Endothelial cell of umbilical vein (primary cell): ENCODE measurements at places on chromosomes 13 and 19.
A peak's percentile ranks its signal among the peaks of the same experiment; 100 is the strongest.

- DNase-seq = no peak
Measured at GRCh38 chr19:54154603-54155345, 4.7 kb downstream of the LENG1 start.

GRCh38 chr13:44470638-44471562 lies 97.3 kb downstream of the SERP2 start:
- peak; percentile 46 for DNase-seq

DNA sequence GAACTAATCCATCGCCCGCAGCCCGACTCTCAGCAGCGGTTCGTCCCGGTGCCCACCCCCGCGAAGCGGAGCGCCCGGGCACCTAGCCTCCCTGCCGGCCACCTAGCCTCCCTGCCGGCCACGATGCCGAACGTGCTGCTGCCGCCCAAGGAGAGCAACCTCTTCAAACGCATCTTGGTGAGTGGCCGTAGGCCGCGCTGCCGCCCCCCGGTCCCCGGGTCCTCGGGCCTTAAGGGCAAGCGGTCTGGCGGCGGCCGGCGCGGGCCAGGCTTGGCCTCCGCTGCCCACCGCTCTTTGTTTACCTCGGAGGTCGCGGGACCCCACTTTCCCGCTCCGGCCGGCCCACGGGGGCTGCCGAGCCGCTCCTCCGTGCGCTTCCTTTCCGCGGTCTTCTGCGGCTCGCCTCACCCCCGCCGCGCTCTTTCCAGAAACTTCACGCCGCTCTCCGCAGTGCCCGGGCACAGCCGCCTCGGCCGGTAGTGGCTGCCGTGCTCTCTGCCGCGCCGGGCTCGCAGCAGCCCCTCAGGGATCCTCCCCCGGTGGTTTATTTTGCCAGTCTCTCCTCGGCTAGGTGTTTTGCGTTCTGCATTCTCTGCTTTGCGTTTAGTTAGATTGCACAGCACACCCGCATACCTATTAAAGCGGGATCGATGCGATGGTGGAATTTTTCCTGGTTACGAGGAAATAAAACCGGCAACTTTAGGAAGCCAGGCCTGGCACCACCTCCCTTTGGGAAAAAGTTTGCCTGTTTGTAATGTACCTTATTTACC lies 524 bp downstream of the NAA16 start:
- peak; percentile 57 for DNase-seq

GRCh38 chr13:48563626-48564025 lies 30.7 kb upstream of the RCBTB2 start:
- peak; percentile 57 for DNase-seq

DNA sequence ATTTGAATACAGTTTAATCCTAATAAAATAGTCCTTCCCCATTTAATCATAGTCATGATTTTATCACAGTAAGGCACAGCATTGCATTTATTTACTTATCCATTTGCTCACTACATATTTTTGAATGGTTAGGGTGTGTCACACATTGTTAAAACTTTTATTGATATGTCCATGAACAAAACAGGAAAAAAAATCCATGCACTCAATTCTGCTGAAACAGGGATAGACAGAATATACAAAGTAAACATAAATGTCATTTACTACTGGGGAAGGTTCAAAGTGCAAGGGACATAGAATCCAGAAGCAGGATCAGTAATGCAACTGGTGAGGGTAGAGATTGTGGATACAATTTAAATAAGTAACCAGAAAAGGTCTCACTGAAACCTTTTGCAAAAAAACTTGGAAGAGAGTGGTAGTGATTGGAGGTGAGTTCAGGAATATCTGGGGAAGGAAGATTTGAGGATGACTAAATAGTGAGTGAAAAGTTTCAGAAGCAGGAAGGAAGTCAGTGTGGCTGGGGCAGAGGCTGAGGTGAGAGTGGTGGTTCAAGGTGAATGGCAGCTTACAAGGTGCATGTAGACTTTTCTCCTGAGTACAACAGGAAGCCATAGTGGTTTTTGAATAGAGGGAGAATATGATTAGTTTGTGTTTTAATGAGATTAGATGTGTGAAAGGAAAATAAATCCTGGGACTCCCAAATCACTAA lies 387.2 kb upstream of the ATXN8OS start:
- no peak for DNase-seq

DNA sequence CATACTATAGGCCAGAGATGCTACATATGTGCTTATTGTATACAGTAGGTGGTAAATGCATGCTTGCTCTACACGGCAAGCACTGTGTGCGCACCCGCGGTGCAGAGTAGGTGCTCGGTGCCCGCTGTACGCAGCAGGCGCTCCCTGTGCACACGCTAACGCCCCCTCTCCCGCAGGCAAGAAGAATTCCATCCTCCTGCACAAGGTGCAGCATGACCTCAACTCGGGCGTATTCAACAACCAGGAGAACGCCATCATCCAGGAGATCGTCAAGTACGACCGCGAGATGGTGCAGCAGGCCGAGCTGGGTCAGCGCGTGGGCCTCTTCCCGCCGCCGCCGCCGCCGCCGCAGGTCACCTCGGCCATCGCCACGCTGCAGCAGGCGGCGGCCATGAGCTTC lies 17.7 kb downstream of the POLRMT start:
- DNase-seq = peak; percentile 11

DNA sequence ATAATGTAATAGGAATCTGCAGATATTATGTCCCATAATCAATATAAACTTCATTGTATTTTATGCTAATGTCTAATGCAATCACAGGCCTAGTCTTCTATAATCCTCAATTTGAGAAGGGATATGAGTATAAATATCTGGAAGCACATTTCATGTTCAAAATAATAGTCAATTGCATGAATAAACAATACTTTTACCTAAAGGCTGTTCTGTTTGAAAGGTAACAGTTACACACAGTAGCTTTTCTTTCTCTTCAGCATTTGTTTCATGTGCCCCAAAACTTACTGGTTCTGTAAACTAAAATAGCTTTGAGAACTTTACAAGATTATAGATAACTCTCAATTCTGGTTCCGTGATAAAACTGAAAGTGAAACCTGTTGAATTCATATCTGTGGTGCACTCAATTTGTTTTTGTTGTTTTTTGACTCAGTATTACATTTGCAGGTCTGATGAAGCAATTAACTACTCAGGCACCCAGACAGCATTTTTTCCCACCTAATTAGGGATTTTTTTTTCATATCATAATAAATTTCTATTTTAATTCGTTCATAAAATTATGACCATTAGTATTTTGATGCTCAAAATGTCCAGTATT lies 1193.8 kb downstream of the SLITRK1 start:
- DNase-seq = peak; percentile 26

- DNase-seq = peak; percentile 39
Measured at GRCh38 chr13:20118268-20119140, 42.3 kb downstream of the GJA3 start.

GRCh38 chr13:110824702-110825300 lies 90.1 kb downstream of the ANKRD10 start:
- DNase-seq = no peak

- DNase-seq = peak; percentile 37
Measured at GRCh38 chr13:112849500-112849899, 119.5 kb upstream of the MCF2L start.

DNA sequence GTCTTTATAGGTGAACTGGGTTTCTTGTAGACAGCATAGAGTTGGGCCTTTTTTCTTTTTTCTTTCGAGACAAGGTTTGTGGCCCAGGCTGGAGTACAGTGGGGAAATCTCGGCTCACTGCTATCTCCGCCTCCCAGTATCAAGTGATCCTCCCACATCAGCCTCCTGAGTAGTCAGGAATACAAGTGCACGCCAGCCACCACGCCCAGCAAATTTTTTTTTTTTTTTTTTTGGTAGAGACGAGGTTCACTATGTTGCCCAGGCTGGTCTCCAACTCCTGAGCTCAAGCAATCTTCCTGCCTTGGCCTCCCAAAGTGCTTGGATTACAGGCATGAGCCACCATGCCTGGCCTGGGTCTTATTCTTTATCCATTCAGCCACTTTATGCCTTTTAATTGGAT lies 5.1 kb upstream of the CALM3 start:
- DNase-seq = no peak

GRCh38 chr19:4576016-4576933 lies 16.8 kb upstream of the SEMA6B start:
- peak; percentile 72 for DNase-seq

DNA sequence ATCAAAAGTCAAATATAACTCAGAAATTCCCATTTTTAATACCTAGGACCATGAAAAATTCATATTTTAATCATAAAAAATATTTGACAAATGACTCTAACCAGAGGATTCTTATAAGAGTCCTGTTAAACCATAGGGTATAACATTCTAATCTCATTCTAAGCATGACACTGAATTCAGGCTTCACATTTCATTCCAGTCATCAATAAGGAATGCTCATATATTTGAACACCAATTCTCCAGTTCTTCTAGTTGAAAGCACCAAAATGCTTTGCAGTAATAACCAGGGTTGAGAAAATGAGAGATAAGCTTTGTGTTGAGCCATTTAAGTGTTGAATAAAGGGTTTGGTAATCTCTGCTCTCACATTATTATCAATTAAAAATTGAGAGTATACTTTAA lies 147.5 kb downstream of the VWA8 start:
- DNase-seq = no peak

GRCh38 chr13:25292301-25292700 lies 5.0 kb upstream of the MTMR6 start:
- no peak for DNase-seq

- no peak for DNase-seq
Measured at GRCh38 chr19:7905859-7906258, 2.2 kb downstream of the MAP2K7 start.

GRCh38 chr19:23770672-23771250 lies 12.1 kb upstream of the ZNF681 start:
- DNase-seq = no peak

GRCh38 chr13:23959231-23959862 lies 62.0 kb upstream of the C1QTNF9B start:
- DNase-seq = no peak

- DNase-seq = no peak
Measured at GRCh38 chr13:24127116-24127631, 33.3 kb upstream of the SPATA13 start.

DNA sequence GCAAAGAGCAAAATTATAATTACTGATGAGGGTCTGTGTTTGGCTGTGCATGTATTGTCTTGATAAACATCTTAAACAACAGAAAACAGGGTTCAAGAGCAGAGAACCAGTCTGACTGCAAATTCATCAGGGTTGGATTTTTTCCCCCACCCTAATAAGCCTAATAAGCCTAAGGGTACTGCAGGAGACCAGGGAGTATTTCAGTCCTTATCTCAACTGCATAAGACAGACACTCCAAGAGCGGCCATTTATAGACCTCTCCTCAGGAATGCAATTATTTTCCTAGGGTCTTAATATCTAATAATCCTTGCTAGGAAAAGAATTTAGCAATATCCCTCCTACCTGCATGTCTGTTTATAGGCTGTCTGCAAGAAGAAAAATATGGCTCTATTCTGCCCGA lies 2011.5 kb upstream of the PCDH20 start:
- DNase-seq = no peak

DNA sequence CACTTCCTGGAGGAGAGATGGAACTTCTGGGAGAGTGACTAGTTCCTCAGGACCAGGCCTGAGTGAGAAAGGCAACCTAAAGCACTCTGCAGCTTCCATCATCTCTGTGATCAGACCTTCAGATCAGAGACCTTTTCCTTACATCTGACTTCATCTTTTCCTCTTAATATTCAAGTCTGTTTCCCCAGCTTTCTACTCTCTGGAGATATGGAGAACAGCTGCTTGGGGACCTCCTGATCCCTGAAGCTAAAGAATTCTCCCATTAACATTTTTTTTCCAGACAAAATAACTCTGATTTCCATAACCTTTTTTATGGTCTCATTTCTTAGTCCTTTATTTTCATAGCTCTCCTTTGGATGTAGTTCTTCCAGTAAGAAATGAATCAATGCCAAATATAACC lies 133.4 kb upstream of the FNDC3A start:
- DNase-seq = peak; percentile 94

DNA sequence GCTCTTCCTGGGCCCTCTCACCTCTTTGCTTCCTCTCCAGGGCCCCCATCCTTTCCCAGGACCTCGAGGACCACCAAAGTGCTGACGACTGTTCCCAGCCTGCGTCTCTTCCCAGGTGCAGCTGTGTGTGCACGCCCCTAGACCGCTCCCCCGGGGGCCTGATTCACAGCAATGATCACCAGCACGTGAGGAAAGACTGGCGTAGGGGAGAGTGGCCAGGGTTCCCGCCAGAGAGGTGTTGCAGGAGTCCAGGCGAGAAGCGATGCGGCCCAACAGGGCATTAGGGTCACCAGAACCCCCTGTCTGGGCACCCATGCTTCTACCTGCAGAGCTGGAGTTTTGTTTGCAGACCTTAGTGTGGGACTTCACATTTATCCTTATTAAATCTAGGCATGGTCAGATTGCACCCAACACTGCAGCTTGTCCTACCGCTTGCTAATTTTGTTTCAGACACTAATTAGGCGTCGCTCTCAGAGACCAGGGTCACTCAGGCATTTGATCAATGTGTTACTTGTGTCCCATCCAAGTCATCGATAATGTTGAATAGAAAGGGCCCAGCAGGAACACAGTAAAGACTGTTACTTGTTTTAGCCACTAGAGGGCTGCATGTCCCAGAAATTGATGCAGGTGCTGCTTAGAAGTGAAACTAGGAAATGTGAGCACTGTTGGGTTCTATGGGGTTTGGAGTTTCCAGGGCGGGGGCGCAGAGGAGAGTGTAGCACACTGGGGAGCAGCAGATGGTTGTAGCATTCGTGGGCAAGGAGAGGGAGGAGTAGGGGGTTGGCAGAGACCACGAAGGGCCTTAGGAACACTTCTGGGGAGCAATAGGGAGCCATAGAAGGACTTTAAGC lies 53.2 kb downstream of the CDADC1 start:
- DNase-seq = peak; percentile 70

- no peak for DNase-seq
Measured at GRCh38 chr13:112003941-112004340, 63.0 kb upstream of the SOX1 start.

DNA sequence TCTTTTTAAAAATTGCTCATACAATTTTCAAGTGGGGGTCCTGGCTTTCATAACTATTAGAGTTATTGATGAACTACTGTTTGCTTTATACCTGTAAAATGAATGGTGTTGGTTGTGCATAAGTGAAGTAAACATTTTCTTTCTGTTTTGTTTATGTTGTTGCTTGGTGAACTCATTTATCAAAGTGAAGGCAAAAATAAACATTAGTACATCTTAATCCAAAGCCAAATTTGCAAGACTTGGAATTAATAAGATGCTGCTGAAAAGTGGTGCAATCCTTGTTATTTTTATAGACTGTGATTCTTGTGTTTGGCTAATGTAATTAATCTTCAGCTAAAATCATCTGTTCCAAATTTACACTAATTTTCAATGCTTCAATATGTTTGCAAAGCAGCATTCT lies 24.4 kb upstream of the DCT start:
- DNase-seq = no peak

DNA sequence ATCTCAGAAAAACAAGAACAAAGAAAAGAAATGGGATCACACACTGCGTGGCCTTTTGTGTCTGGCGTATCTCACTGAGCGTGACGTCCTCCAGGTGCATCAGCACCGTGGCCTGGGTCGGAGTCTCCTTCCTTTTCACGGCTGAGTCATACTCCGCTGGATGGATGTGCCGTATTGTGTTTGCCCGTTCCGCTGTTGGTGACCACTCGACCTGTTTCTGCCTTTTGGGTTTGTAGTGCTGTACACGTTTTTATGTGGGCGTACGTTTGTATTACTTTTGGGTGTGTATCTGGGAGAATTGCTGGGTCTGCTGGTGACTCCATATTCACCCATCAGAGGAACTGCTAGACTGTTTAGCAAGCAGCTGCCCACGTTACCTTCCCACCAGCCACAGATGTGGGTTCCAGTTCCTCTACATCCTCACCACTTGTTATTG lies 11.4 kb downstream of the ARID3A start:
- no peak for DNase-seq
